Effector memory CD4-positive, alpha-beta T cell (primary cell): ENCODE measurements at places on chromosomes 2 and 18.

DNA sequence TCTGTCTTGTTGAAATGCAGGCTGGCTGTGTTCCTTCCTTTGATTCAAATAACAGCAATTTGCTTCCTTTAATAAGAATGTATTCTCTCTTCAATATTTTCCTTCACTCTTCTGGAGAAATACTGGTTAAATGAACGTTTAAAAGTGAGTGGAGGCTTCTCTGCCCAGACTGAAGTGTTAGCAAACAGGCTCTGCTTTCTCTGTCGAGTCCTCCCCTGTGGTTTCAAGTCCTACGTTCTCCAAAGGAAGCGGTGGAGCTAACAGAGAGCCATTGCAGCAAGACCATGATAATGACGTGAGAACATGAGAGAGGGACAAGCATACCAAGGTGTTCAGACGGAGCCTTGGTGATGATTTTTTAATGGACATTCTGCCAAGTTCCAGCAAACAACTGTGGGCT, 26.2 kb upstream of the PID1 start:
- no peak for DNase-seq

GRCh38 chr18:55185391-55185790, 226.1 kb upstream of the CCDC68 start:
- no peak for DNase-seq

DNA sequence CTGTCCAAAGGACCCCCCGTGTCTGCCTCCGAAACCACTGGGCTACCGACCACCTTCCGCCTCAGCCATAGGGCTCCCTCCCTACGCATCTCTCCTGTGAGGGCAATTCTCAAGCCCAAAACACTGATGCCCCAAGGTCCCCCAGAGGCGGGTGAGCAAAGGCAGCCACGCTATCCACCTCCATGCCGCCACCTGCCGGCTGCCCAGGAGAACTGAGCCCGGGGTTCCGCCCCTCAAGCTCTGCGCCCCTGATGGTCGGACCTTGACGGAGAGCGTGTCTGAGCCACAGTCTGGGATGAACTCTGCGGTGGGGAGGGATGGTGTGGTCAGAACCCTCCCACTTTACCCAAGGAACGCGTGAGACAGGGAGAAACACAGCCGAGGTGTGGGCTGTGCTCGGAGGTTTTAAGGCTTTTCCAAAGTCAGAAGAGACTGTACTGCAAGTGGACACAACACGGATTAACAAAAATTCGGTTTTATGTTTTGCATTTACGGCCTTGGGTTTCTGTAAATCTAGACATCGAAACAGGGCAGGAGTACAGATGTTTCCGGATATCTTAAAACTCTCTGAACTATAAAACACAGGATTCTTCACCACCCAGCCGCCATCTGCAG, 114.1 kb downstream of the ZNF516 start:
- DNase-seq: no peak

GRCh38 chr2:223786236-223786635, 51.1 kb downstream of the AP1S3 start:
- DNase-seq: no peak

DNA sequence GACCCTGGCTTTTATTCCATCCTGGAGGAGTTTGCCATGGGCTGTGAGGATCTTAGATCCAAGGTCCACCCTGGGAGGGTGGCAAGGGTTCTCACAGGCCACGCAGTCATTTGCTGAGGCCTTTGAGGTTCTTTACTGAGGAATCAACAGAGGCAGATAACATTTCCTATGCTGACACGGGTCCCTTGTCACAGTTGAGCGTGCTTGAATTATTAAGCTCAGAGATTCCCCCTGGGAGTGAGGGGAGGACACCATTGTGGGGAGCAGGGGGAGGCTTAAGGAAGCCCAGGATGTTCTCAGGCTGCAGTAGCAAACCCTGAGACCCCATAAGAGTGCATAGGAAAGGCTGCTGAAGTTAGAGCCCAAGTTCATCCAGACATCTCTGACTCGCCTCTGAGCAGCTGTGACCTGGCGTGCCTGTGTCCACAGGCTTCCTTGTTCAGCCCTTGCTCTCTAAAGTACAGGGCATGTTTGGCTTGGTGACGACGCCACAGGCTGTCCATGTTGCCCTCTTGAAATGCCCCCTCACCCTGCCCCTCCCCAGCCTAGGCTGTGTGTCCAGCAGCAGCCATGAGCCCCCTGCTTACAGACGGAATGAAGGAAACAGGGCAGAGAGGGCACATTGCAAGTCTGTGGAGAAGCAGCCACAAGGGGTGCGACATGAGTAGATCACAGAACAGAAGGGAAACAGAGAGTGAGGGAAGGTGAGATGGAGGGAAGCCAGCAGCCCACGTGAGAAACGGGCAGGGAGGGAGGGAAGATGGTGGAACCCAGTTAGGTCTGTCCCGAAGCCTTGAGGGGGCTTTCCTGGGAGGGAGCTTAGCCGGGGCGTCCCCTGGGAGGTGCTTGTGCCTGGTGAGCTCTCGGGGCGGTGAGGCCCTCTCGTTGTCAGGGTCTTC, 34.0 kb downstream of the NAPG start:
- DNase-seq: no peak

DNA sequence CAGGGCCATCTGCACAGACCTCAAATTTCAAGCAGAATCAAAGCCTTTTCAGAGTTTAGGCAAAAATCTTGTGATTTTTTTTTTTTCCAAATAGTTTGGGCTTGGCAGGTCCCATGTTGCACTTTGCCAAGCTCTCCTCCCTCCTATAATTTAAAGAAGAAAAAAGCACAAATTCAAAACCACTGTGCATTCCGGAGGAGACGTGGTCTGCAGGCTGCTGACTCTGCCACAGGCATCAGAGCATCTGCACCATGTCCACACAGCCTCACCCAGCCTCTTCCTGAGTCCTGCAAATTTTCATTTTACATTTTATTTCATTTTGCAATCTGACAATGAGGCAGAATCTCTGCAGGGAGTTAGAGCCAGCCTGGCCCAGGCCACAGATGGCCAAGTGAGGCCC, 15.7 kb upstream of the GPC1 start:
- no peak for DNase-seq

DNA sequence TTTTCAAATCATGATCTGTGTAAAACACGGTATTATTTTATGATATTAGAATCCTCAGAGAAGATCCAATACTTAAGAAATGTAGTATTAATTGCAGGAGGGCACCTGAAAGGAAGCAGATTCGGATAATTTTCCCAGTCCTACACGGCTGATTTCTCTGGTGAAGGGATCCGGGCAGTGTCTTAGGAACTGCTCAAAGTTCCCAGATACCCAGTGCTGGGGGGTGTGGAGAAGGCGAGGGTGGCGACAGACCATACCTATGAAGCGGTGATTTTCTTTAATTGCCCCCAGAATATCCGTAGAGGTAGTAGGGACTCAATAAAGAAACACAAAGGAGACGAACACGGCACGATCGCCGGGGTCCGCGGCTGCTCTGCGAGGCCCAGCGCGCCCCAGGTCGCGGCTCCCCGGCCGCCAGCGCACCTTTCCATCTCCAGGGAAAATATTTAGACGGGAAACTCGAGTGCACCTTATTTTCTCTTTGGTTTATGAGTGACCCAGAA, 1.4 kb upstream of the SOX11 start:
- DNase-seq: no peak

GRCh38 chr18:77220726-77221125, 28.9 kb upstream of the GALR1 start:
- DNase-seq: no peak

- no peak for DNase-seq
These were observed 6.5 kb downstream of the SPR start for GRCh38 chr2:72893594-72894319.

- DNase-seq: no peak
These were observed 70.9 kb upstream of the RAPGEF4 start for GRCh38 chr2:172664766-172665165.

DNA sequence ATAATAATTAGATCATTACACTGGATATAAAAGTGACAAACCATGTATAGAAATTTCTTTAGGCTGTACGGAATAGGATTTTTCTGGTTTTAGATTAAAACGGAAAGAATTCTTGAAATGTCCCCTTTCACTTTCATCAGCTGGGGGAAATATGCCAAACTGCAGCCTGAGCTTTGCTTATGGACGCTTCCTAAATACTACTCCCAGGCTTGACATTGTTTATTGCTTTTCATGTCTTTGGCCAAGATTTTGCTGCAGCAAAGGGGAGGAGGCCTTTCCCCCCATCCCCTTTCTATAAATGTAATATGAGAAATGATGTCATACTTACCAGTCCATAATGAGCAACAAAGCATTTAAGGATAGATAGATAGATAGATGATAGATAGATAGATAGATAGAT, 158.4 kb downstream of the MAP2 start:
- DNase-seq: no peak

DNA sequence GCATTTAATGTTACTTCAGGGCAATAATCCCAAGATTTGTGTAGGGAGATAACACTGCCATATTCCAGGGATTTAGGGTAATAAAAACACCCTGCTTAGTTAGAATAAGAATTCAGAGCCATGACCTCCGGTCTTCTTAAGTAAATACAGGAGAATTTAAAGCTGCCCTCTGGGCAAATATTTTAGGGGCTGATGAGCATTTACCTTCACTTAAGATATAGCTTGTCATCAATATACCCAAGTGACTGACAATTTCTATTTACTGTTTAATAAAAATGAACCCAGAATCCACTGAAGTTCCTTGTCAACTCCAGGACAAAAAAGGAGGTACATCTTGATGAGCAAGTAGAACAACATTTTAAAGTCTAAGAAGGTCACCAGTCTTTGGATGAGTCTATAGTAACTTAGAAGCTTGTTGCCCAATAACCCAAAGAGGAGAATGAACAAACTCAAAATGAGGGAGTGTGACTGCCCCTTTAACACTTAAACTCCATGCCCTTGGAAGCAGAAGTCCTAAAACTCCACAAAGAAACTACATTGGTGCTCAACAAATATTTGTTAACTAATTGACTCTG, 24.3 kb upstream of the IKZF2 start:
- no peak for DNase-seq

- DNase-seq: no peak
These were observed 109.3 kb upstream of the ZNF516 start for GRCh38 chr18:76604108-76604934.

- no peak for DNase-seq
These were observed 7.8 kb upstream of the NARS1 start for GRCh38 chr18:57629422-57629821.

DNA sequence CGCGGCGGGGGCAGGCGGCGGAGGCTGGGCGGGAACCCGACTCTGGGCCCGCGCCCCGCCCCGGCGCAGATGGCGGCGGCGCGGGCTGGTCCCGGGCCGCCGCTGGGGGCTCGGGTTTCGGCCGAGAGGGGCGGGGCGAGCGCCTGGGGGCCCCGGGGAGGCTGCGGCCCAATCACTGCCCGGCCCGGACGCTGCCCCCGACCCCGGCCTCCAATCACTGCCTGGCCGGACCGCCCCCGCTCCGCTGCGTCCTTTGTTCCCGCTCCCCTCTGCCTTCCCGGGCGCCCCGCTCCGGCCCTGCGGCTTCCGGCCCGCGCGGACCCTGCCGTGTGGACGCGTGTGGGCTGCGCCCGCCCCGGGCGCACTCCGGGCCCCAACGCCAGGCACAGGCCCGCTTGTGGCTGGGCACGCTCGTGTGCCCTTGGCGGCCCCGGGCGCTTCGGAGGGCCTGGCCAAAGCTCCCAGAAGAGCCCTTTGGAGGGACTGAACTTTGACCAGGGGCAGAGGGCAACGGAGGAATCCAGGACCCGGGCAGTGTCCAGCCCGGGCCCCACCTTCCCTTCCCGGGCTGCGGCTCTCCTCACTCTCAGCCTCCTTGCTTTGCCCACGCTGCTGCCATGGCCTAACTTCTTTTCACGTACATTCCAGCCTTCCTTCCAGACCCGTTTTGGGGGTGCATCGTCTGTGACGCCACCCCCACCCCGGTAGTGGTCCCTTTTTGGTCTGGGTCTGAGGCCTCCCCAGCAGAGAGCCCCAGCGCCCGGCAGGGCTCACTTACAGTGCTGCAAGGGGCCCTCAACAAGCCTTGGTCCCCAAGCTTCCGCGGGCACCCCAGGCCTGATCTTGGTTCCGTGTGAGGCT, 27.1 kb upstream of the PTMA start:
- DNase-seq: no peak

DNA sequence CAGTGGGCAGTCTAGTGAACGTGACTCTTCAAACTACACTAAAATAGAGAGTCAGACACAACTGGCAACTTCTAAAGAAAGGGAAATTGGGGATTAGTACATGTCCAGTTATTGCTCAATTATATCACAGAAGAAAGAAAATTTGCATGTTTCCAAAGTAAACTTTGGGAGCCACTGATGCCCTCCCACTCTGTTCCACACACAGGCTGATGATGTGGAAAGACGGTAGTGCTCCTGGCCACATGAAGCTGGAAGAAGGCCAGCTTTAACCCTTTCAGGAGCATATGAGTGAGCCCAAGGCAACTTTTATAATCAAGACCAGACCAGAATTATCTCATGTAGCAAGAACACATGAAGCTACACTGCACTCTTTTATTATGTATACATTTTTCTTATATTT, 141.0 kb downstream of the NR4A2 start:
- DNase-seq: no peak

DNA sequence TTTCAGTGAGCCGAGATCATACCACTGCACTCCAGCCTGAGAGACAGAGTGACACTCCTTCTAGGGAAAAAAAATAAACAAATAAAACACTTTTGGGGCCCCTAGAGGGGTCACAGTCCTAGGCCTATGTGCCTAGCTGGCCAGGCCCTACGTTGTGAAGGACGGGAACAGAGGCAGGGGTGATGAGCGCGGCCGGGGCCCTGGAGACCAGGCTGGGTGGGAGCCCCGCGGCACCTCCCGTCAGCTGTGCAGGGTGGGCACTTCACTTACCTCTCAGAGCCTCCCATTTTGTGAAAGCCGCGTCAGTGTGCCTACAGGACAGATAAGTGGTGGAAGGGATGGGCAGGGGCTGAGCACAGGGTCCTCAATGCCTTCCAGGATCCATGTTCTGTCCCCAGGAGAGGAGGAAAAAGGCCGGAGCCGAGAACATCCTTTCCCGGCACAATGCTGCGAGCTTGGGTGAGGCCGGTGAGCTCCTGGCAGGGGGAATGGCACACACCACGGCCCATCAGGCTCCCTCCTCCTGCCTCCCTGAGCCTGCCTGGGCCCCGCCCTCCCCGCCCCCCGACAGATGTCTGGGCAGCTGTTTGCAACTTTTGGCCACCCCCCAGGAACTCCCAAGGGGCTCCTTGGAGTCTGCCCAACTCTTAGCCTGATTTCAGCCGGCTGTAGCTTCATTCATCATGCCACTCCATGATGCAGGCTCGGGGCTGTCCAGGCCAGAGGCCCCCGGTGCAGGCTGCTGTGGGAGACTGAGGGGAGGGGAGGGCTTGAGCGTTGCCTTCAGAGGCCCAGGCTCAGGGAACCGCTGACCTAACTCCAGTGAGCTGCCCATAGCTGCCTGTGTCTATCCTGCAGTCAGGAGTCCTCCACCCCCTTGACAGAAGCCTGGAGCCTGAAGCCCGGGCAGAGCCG, 196.5 kb downstream of the TFCP2L1 start:
- DNase-seq: no peak

- no peak for DNase-seq
These were observed 45.8 kb downstream of the ITGA6 start for GRCh38 chr2:172473167-172473566.

- DNase-seq: no peak
These were observed 141.8 kb downstream of the ACKR3 start for GRCh38 chr2:236711440-236711839.

- no peak for DNase-seq
These were observed 270.7 kb upstream of the CELF4 start for GRCh38 chr18:37836071-37836970.

GRCh38 chr2:85830645-85831044, 58.1 kb downstream of the ST3GAL5 start:
- no peak for DNase-seq
